ENCODE measurements at places on chromosomes 13 and 19.

- DNase-seq, result no peak
Measured at GRCh38 chr19:576768-577438, 4.5 kb downstream of the BSG start.

- DNase-seq, result no peak
Measured at GRCh38 chr13:96191367-96191766, 101.5 kb downstream of the HS6ST3 start.

GRCh38 chr13:108325863-108326262 lies 56.3 kb downstream of the TNFSF13B start:
- DNase-seq, result no peak

DNA sequence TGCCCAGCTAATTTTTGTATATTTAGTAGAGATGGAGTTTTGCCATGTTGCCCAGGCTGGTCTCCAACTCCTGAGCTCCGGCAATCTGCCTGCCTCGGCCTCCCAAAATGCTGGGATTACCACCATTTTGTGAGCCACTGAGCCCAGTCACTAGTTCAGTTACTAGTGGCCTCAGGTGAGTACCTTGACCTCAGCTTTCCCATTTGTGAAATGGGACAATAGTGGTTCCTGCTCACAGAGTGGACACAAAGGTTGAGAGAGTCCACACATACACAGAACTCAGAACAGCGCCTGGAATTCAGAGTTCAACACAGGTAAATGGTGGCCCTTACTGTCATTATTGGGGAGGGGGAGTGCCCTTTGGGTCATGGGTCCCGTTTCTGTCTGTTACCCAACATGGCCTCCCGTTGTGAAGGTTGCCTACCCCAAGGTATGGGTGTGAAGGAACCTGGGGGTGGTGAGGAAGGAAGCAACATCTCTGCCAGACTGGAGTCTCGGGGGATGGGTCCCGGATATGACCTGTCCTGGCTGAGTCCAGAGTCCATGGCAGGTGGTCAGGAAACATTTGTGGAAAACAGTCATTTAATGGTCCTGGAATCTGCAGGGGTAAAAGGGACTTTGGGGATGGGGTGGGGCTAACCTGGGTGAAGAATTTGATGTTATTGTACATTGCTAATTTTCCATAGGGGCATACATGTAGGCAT lies 11.7 kb upstream of the IRGC start:
- DNase-seq, result no peak

DNA sequence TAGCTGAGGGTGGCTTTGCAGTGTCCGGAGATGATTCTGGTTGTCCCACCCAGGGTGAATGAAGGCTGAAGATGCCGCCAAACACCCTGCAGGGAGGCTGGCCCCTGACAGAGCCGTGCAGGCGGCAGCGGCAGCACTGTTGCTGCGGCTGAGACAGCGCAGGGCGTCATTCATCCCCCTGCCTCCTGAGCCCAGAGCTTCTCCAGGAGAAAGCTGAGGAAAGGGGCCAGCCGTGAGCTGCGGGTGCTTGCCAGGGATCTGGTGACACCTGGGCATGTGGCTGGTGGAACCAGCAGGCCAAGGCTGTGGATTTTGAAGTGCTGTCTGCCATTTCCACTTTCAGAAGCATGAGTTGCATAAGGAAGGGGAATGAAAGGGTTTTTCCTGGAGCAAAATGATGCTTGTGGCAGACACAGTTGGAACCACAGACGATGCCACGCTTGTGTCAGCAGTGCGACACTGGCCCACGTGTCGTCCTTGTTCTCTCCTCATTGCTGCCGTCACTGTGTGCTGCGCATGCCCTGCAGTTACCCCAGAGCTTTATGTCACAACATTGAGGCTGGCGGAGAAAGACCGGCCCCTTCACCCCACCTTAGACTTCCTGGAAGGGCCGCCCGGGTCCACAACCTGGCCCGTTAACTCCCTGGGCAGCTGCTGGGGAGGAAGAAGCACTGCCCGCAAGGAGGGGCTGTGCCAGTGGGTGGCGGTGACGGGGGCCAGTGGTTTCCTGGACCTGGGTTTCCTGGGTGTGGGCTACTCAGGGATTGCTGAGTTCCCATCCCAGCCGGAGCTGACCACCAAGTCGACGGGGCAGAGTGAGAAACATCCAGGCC lies 22.7 kb downstream of the TFDP1 start:
- DNase-seq, result no peak

- no peak for DNase-seq
Measured at GRCh38 chr19:31344403-31344802, 4.8 kb downstream of the TSHZ3 start.

- DNase-seq, result no peak
Measured at GRCh38 chr19:50557009-50557613, 11.1 kb downstream of the LRRC4B start.

DNA sequence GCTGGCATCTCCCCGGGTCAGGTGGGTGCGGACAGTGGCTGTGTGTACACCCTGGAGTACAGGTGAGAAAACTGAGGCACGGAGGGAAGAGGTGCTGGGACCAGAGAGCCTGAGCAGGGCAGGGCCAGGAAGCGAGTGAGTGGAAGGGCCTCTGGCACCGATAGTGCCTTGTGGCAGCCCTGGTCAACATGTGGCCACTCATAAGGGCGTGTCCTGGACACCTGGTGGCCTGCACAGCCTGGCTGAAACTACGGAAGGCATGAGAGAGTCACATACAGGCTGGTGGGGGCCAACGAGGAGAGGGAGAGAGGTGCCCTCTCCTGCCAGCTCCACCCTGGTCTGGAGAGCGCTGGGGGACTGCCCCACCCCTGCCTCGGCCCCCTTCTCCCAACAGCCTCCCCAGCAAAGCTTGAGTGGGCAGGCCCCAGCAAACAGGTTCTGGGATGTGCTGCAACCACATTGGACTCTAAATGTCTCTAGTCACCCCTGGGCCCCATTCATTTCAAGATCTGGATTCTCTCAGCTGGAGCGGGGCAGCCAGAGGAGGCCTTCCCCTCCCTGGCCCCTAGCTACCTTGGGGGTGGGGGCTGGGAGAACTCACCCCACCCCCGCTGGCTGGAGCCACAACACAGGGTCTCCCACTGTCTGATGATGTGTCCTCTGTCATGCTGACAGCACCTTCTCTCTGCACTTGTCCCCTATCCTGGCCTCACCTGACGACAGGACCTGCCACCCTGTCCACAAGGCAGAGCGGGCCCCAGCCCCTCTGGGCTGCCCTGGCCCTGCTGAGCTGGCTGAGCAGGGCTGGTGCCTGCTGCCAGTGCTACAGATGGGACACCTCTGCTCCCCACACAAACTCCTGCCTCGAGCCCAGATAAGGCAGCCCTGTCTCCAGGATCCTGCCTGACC lies 5.8 kb downstream of the CBARP start:
- DNase-seq, result no peak

DNA sequence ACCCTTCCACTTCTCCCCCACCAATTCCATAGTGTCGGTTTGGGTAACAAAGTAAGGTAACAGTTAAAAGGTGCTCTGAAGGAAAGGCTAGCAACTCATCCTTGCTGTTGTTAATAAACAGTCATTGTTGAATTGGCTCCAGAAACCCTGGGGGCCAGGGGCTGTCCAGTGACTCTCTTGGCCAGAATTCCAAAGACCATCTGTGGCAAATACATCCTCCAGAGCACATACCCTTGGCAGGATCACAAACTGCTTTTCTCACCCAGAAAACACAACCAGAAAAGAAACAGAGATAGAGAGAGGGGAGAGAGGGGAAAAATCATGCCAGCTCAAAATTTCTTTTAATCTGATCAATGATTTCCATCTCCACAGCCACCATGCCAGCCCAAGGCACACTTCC lies 22.1 kb downstream of the CACNA1A start:
- DNase-seq, result no peak

- no peak for DNase-seq
Measured at GRCh38 chr13:99307648-99308339, 595 bp upstream of the GPR183 start.

DNA sequence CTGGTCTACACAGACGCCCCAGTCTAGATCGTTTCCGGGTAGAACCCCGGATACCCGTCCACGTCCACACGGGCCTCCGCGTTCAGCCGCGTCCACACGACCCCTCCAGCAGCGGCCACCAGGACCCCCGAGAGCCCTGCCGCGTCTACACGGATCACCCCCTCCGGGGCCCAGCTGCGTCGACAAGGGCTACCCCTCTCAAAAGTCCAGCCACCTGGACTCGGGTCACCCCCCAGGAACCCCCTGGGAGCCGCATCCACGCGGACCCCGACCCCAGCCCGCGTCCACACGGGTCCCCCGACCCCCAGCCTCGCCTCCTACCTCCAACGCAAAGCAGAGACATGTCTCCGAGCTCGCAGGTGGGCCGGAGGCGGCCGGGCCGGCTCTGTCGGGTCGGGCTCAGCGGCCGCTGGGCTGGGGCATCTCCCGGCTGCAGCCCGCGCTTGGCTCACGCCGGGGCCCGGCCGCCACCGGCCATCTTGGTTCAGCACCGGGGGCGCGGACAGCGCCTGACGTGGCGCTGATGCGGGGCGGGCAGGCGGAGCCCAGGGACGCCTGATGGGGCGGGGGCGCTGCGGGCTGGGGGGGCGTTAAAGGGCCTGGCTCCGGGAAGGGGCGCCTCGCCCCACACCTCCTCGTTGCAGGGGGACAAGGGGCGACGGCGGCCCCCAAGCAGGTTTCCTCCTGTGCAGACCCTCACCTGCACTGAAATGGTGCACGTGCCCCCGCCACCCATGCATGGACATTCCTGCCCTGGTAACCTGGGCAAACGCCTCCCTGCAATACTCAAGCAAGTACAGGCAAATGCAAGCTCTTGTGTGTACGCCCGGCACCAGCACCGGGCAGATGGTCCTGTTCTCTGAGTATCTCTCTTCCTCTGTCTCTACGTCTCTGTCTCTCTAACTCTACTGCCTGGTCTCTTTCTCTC lies at the start of gene UNC13A:
Gene UNC13A (minus strand): TSS at position 498 of the 928 bp plus-strand sequence. CDS start 155 bp downstream, at position 343.
- no peak for DNase-seq

DNA sequence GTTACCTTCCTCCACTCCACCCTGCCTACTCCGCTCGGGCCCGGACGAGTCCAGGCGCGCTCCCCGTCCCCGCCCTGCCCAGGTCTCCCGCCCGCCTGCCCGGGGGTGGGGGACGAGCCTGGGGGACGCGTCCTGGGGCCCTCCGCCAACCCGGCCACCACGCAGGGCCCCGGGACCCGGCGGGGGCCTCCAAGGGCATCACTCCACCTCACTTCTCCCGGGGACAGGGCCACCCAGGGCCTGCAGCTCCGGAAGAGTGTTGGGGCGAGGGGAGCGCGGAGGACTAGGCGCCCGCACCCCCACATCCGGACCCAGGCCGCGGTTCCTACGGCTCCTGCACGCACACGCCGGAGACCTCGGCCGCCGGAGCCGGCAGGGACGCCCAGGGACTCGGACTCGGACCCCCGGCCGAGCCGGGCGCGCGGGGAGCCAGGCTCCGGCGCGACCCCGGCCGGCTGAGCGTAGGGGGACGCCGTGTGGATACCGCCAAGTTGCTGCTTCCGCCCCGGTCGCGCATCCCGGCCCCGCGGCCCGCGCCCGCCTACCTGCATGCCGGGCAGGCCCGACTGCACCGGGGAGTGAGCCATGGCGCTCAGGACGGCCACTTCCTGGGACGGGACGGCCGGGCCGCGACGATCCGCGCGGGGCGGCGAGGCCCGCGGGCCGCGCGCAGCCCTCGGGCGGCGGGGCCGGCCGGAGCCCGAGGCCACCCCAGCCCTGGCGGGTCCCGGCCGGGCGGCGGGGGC lies 534 bp downstream of the STK24 start:
- DNase-seq, result no peak

DNA sequence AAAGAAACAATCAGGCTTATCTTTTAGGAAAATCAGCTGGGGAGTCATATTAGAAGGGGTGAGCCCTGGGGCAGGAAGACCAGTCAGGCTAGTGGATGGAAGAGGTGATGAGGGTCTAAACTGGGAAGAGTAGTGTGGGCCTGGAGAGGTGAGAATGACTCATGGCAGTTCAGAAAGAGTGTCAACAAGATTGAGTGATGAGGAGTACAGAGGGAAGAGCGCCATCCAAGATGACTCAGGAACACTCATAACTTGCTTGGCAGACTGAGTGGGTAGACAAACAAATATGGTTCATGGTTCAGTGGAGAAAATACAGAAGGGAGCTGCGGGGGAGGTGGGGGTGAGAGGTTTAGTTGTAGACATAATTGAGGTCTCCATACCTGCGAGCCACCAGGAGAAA lies 17.3 kb upstream of the CLDN10 start:
- no peak for DNase-seq

- no peak for DNase-seq
Measured at GRCh38 chr13:74662905-74663304, 528.7 kb upstream of the KLF12 start.

DNA sequence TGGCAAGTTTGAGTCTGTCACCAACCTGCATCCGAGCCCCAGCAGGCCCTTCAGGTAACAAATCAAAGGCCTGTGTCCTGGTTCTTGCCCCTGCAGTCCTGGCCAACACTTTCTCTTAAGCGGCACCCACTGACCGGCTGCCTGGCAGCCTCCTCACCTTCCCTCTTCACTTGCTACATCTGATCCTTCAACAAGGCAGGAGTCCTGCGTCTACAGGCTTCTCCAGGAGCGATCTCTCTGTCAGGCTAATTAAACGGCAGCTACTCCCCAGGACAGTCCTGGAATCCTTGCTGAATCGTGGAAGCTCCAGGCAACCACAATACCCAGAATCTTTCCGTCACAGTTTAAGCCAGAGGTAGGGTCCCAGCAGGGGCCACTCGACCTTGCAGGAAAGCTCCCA lies 41.1 kb upstream of the GAS6 start:
- DNase-seq, result peak; percentile 70

DNA sequence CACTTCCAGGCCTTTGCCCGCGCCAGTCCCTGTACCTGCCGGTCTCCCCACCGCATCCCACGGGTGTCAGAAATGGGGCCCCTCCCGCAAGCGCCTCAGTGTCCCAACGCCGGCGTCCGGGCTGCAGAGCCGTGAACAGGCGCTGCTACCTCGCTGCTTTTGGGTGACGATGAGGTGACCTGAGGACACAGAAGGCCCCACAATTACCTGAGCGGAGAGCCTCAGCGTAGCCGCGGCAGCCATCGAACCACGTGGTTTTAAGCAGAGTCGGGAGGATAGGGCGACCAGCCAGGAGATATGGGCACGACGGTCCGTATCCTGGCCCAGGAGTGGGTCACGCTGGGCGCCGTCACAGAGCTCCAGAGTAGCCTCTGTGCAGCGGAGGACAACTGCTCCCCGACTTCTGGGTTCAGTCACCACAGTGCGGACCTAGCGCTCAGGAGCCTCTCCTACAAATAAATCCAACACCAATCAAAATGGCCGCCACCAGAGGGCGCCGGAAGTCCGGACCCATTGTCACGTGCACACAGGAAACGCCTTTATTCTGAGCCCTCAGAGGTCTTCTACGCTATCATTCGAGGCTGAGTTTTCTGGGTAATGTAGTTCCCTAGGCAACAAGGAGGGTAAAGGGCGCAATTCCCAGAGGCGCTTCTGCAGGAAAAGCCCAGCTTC lies at the start of gene ZNF814:
Gene ZNF814 (minus strand): TSS at position 478 of the 672 bp plus-strand sequence. CDS start 235 bp downstream, at position 243.
- no peak for DNase-seq

GRCh38 chr19:45355402-45355801 lies 14.9 kb downstream of the KLC3 start:
- DNase-seq, result no peak

GRCh38 chr19:51887522-51888498 lies at the start of gene ZNF577:
TSS of gene ZNF577 (minus strand) at chr19:51887951. CDS start at chr19:51880382, 7,569 bp downstream.
- no peak for DNase-seq

- no peak for DNase-seq
Measured at GRCh38 chr19:9917321-9917720, 19.0 kb downstream of the OLFM2 start.

GRCh38 chr19:48006762-48007161 lies 12.3 kb downstream of the ELSPBP1 start:
- no peak for DNase-seq

- DNase-seq, result no peak
Measured at GRCh38 chr13:95710313-95710712, 33.4 kb downstream of the DNAJC3 start.
